ENCODE measurements at places on chromosomes 16 and 17.
A peak's percentile ranks its signal among the peaks of the same experiment; 100 is the strongest.

GRCh38 chr17:34291721-34292348 is 6.3 kb downstream of the CCL11 start:
- no peak for DNase-seq

- no peak for DNase-seq
These were observed 1.4 kb upstream of the TENT4B start for GRCh38 chr16:50151756-50152155.

GRCh38 chr17:5809056-5809455 is 224.7 kb upstream of the NLRP1 start:
- DNase-seq, result no peak

DNA sequence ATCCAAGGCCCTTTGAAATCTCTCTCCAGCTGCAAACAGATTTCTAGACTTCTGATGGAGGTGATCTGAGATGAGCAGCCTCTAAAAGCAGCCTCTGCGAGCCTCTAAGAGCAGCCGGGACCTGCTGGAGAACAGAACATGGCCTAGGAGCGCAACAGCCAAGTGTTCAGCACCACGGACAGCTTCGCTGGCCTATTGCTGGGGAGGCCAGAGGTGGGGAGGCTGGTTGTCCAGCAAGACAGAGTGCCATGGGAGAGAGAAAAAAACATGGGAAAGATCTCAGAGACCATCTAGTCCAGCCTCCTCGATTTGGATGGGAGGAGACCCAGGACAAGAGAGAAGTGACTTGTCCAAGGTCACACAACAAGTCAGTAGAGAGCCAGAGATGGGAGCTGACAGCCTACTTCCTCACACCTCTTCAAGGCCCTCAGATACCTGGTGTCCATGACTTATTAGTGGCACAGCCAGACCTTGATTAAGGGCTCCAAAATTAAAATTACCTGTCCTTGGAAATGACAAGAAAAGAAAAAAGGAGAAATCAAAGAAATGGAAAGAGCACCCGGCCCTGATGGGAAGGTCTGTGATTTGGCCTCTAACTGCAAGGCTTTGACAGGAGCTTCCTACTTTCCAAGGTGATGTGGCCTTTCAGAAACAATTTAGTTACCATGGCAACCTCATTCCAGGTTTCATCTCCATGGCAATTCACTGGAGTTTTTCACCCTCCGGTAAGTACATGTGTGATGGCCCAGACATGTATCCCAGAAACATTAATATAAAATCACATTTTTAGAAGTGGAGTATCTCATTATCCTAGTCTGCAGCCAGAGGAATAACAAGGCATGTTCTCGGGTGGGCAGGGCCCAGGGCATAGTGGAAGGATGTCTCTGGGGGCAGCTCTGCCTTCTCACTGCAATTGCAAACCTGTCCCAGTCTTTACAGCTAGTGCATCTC is 14.5 kb downstream of the RPRML start:
- DNase-seq, result no peak

DNA sequence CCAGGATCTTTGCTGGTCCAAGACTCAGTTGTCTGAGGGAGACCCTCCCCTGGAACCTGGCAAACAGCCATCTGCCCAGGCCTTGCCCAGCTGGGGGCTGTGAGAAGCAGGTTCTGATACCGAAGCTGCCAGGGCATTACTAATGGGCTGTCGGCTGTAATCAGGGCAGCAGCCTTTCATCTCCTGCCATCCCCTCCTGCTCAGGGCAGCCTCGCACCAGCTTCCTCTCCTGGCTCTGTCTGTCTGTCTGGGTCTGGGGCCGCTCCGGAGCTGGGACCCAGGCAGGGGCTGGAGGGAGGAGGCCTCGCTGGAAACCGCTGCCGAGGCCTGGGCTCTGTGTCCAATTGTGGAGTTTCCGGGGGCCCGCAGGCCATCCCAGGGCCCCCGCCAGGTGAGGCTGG is 21.6 kb upstream of the BRD7 start:
- DNase-seq, result peak; percentile 61

DNA sequence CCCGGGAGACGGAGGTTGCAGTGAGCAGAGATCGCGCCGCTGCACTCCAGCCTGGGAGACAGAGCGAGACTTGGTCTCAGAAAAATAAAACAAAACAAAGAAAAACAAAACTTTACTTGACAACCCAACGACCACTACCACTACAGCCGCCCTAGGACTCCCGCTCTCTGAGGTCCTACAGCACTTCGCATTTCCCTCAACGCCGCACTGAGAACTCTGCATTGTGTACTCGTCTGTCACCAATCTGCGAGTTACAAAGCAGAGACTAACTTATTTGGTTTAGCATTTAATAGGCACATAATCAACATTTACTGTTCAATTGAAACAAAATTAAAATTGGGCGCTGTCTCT is 479 bp upstream of the ZNF207 start:
- DNase-seq, result peak; percentile 27

- DNase-seq, result no peak
These were observed 85.9 kb upstream of the SMURF2 start for GRCh38 chr17:64747938-64748540.

- no peak for DNase-seq
These were observed 9.5 kb upstream of the ITGA2B start for GRCh38 chr17:44398692-44399691.

DNA sequence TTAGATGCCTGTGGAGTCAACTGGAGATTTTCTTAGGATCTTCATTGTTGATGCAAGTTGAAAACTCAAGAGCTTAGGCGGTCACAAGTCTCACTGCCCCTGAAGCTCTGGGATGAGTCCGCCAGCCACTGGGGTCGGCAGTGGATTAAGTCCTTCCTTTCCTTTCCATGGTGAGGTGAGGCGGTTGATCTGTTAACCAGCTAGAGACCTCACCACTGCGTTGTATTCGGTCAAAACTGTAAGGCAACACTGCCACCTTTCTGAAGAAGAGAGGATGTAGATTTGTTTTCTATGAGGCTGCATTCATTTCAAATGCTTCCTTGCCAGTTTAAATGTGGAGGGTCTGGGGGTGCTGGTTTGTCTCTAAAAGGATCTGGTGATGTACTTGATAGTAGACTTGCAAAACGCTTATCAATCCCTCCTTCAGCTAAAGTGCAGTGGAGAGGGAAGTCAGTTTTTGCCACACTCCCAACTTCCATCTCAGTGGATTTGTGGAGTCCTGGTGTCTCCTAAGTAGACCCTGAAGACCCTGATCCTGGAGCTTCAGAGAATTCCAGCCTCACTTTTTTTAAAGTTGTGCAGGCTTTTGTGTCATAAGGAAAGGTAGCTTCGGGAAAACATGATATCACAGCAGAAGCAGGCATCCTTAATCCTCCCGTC is 1.7 kb downstream of the MYOCD start:
- DNase-seq, result peak; percentile 13

GRCh38 chr16:1613211-1613622 is 1.1 kb downstream of the CRAMP1 start:
- DNase-seq, result no peak

DNA sequence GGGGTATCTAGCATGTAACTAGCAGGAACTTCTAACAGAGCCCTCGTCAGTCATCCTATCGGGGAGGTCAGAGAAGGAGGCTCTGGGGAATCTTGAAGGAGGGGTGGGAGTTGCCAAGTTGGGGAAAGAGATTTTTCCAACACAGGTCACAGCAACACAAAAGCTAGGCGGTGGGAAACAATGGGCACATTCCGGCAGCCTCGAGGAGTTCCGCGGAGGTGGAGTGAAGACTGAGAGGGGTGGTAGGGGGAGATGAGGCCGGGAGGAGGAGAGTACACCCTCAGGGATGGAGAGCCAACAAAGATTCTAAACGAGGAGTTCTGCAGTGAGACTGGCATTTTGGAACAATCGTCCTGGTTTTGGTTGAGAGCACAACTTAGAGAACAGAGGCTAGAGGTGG is 13.5 kb upstream of the CALB2 start:
- DNase-seq, result no peak

- no peak for DNase-seq
These were observed 12.5 kb downstream of the CCDC57 start for GRCh38 chr17:82200135-82200534.

GRCh38 chr16:87389245-87389644 is 2.9 kb upstream of the MAP1LC3B start:
- no peak for DNase-seq

GRCh38 chr17:75468291-75468754 is 11.9 kb downstream of the TMEM94 start:
- DNase-seq, result no peak

GRCh38 chr16:1076801-1077576 is 4.4 kb downstream of the SSTR5 start:
- no peak for DNase-seq

DNA sequence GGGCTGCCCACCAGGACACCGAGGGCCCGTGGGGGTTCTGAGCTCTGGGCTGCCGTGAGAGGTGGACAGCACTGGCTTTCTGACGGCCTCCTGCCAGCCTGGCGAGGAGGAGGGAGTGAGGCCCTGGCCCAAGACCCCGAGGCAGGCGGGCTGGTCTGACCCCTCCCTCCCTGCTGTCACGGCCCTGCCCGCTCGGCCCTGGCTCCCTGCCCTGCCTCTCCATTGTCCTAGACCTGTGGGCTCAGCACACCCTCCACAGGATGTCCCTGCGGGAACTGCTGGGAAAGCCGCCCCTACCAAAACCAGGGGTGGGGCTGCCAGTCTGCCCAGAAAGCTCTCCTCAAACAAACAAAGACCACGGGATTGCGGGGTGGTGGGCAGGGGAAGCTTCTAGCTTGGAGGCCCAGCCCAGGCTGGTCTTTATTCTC is 20.7 kb downstream of the SPNS2 start:
- DNase-seq, result no peak

GRCh38 chr17:27296428-27296979 is 2.6 kb downstream of the WSB1 start:
- no peak for DNase-seq

GRCh38 chr16:65867276-65867960 is 499.1 kb upstream of the CDH5 start:
- DNase-seq, result peak; percentile 55

- no peak for DNase-seq
These were observed 310.3 kb downstream of the CDH13 start for GRCh38 chr16:82936941-82937551.

DNA sequence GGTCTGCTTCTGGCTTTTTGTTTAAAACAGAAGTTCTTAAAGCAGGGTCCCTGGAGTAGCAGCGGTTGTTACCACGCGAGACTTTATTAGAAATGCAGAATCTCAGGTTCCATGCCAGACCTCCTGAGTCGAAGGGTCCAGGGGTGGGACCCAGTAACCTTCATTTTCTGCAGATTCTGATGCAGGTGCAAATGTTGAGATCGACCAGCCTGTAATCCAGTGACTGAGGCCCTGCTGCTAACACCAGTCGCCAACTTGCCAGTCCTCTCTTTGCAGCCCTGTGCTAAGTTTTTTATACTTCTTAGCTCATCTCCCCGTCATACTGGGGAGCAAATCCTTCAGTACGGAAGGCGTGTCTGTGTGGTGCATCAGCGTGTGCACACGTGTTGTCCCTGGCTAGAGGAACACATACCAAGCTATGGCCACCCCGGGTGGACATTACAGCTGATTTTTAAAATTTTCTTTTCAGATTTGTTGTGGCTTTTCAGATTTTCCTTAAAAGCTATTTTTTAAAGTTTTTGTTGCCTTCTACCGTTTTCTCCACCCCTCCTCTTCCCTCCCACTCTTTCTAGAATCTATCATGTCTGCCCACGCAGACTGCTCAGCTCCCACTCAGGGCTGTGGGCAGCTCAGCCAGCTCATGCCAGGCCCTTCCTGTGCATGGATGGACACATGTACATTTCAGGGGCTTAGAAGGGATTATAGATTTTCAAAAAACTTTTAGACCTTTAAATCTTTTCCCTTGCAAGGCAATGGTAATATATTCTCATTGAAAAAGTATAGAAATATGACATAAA is 57.7 kb downstream of the MEAK7 start:
- DNase-seq, result no peak

- DNase-seq, result no peak
These were observed 223.0 kb downstream of the TANC2 start for GRCh38 chr17:63189082-63189481.
